ENCODE measurements at places on chromosomes 5 and 9. TPM values are rescaled to one million over a fixed set of nuclear protein-coding genes. Genes with fewer than 3 reads are reported as not detected.

DNA sequence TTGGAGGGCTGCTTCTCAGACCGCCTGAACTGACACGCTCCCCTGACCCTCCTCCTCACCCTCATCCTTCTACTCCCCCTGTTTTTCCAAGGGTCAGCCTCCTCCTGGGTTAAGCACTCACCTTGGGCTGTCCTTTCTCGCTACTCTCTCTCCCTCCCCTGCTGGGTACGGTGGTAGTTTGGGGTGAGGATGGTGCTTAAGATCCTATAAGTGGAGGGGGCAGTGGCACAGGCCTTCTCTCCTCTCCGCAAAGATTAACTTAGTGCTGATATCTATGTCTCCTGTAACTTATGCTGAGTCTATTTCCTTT is 159.7 kb downstream of the SNCAIP start:
- DNase-seq, result no peak

DNA sequence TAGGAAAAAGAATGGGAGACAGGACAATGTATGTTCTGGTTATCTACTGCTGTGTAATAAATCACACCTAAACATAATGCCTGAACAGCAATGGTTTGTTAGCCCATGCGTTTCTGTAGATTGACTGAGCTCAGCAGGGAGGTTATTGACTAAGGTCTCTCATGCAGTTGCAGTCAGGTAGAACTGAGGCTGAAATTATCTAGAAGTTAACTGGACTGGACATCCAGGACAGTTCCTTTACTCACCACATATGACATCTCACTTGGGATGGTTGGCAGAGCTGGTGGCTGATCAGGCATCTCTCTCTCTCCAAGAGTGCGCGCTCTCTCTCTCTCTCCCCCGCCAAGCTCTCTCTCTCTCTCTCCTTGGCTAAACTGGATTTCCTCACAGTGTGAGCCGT is 8.9 kb upstream of the FOXB2 start:
- no peak for DNase-seq

- no peak for DNase-seq
These were observed 807 bp upstream of the PLGRKT start for GRCh38 chr9:5438301-5439162.

- DNase-seq, result no peak
These were observed 79.8 kb upstream of the CCNG1 start for GRCh38 chr5:163357636-163358035.

DNA sequence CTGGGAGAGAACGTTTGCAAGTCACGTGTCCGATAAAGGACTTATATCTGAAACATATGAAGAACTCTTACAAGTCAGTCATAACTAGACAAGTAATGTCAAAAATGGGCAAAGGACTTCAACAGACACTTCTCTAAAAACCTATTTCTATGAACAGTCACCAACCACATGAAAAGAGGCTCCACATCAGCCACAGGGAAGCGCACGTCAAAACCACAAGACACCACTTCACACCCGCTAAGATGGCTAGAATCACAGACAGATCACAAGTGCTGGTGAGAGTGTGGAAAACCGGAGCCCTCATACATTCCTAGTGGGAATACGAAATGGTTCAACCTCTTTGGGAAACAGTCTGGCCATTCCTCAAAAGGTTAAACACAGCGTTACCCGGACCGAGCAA is 11.5 kb upstream of the CARD9 start:
- no peak for DNase-seq

DNA sequence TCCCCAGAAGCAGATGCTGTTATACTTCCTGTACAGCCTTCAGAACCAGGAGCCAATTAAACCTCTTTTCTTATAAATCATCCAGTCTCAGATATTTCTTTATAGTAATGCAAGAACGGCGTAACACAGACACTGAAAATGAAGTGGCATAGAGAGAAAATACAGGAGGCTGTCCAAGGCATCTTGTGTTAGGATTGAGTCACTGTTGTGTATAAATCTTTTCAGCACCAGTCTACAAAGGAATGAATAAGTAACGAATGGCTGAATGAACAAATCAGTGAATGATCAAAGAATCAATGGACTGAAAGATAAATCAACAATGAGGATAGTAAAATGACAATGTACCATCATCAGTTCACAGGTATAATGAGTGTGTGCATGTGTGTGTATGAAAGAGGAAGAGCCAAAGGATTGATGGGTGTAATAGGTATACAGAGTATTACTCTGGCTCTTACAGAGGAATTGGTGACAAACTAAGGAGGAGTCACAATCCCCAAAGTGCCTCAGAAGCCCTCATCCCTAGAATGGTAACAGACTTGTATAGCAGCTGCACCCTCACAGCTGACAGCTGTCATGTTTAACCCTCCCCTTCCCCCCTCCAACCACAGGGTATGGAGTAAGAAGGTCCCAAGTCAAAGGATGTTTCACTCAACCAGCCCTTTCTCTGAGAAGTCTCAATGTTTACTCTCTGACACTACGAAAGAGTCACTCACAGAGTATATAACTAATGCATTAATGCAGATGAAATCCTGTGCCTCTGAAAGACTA is 29.8 kb upstream of the MIER3 start:
- no peak for DNase-seq

IL17B gene
- not detected for total RNA-seq

All from ureter (tissue), 1 donor.